ENCODE measurements at places on chromosomes 1 and 21.

- DNase-seq = no peak
These were observed 600.4 kb downstream of the ADGRL2 start for GRCh38 chr1:82401116-82401515.

GRCh38 chr1:207268337-207268736 is 53.1 kb upstream of the CD55 start:
- no peak for DNase-seq

DNA sequence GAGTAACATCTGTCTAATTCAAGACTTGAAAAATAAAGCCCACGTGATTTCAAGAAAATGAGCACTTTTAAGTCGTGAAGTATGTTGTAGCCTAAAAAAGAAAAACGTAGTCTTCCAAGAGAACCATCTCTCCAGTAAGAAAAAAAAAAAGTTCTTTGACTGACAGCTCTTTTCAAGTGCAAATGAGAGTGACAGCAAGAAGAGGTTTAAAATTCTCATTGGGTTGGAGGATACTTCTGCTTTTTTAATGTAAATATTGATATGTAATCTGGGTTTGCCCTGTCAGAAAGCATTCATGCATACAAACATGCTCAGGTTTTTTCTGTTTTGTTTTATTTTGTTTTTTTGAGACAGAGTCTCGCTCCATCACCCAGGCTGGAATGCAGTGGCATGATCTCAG is 32.3 kb upstream of the PRDM2 start:
- no peak for DNase-seq

DNA sequence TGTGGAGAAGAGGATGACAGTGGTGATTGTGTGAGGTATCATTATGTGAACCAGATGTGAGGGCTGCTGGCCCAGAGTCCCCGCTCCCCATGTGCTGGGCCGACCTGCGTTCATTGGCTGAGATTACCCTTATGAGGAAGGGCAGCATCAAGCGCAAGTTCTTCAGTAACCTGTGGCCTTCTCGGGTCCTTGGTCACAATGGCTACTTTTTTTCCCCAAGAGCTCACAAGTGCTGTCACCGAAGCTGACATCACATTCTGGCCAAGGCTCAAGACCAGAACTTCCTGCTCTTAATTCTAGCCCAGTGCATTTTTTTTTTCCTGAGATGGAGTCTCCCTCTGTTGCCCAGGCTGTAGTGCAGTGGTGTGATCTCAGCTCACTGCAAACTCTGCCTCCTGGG is 262.9 kb downstream of the RHOU start:
- no peak for DNase-seq

- DNase-seq = no peak
These were observed 286.4 kb downstream of the PTBP2 start for GRCh38 chr1:97007840-97008604.

DNA sequence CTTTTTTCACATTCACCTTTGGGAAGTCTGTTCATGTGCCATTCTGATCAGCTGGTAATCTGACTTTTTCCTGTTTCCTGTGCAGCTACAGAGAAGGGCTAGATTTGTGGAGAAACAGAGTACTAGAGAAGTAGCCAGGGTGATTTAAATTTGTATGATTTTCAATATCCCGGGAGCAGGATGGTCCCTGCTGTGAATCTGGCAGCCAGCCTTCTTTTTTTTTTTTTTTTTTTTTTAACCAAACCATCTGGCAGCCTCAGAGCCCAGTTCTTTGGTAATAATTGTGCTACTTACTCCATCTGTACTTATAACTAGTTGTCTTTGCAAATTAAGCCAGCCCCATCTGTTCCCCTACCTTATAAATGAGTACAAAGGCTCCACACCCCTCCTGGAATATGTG is 248.6 kb upstream of the DEPDC1 start:
- no peak for DNase-seq

DNA sequence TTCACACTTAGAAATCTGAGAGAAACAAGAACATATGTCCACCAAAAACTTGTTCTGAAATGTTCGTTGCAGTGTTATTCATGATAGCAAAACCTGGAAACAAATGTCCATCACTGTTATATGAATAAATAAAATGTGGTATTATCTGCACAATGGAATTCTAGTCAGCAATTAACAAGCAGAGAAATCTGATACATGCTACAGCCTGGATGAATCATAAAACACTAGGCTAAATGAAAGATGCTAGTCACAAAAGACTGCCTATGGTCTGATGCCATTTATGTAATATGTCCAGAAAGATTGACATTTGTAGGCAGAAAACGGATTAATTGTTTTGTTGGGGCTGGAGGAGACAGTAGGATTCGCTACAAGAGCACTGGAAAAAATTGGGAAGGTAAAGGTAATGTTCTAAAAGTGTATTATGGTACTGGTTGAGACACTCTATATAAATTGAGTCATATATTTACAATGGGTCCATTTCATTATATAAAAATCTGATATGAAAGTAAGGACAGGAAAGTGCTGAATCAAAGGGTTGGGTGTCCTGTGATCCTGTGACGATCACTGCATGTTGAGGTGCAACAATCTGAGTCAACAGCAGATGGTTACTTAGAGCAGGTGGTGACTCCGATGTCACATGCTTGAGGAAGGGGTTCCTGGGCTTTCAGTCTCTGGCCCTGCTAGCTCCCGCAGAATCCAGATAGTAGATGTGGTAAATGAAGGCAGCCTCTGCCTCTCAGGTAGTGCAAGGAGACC is 102.1 kb upstream of the NBPF4 start:
- DNase-seq = no peak

DNA sequence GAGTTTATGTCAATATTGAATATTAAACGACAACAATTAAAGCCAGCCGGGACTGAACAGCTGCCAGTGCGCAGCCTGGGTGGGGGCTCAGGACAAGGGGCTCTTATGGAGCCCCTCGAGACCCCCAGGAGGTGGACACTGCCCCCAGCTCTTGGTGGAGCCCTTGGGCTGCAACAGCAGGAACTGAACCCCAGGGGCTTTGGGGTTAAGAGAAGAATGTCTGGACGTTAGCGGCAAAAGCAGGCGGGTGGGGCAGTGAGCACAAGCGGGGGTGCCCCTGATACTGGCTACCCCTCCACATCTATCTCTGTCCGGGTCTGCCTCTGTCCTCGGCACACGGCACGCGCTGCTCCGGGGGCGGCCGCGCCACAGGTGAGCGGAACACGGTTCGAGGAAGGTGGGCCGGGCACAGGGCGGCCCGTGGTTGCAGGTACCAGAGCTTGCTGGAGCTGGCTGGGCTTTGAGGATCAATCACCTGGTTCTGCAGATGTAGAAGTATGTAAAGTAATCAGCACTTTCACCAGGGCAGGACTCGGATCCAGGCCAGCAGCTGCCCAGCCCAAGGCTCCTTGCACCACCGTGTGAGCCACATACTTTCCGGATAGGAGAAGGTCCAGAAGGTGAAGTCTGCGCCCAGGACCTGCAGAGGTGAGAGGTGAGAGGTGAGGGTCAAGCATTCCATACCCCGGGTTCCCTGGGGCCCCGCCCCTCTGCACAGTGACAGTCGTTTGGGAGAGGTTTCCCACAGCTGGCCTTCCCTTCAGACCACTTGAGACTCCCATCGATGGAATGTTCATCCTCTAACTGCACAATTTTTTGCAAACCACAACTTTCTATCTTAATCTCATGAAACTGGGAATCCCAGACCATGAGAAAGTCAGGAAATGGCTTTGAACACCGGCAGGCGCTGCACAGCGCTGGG is 12.4 kb upstream of the POFUT2 start:
- DNase-seq = no peak

GRCh38 chr1:107058245-107059032 is 2.0 kb downstream of the PRMT6 start:
- no peak for DNase-seq

GRCh38 chr1:64323882-64324281 is 120.5 kb downstream of the UBE2U start:
- DNase-seq = no peak

- DNase-seq = no peak
These were observed 202.8 kb downstream of the RRAGC start for GRCh38 chr1:38656726-38657125.

GRCh38 chr1:247331172-247331524 is 519 bp downstream of the ZNF496 start:
- no peak for DNase-seq

GRCh38 chr1:222644636-222644980 is 26.7 kb downstream of the MIA3 start:
- DNase-seq = no peak

- DNase-seq = no peak
These were observed 13.9 kb downstream of the PALMD start for GRCh38 chr1:99659755-99660210.

DNA sequence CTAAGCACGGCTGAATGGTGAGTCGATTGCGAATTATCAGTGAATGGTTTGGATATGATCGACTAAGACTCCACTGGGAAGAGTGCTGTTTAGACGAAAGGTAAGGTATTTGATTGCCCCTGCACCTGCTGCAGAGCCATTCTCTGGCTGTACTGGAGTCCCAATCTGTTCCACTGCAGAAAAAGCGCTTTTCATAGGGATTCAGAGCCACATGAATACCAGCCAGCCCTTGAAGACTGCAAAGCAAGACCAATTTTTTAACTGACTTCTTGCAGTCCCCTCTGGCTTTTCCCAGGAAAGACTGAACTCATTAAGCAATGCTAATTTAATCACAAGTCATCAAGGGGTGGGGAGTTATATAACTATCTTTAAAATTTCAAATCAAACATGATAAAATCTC is 1.3 kb downstream of the GREM2 start:
- no peak for DNase-seq

DNA sequence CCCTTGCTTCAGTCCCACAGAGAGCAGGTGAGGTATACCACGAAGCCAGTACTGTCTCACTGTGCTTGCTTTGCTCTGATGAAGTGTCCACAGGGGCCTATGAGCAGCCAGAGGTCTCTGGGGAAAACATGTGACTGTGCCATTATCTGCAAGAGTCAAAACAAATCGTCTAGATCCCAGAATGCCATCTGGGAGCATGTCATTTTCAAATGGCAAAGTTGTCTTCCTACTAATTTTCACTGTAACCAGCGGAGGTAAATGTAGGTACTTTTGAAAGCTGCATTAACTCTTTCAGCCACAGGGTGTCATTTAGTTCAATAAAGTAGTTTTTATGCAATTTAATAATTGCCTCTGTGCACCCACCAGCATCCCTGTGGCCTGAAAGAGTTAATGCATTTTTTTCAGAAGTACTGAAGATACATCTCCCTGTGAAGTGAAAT is 173.6 kb upstream of the SGIP1 start:
- peak; percentile 62 for DNase-seq

DNA sequence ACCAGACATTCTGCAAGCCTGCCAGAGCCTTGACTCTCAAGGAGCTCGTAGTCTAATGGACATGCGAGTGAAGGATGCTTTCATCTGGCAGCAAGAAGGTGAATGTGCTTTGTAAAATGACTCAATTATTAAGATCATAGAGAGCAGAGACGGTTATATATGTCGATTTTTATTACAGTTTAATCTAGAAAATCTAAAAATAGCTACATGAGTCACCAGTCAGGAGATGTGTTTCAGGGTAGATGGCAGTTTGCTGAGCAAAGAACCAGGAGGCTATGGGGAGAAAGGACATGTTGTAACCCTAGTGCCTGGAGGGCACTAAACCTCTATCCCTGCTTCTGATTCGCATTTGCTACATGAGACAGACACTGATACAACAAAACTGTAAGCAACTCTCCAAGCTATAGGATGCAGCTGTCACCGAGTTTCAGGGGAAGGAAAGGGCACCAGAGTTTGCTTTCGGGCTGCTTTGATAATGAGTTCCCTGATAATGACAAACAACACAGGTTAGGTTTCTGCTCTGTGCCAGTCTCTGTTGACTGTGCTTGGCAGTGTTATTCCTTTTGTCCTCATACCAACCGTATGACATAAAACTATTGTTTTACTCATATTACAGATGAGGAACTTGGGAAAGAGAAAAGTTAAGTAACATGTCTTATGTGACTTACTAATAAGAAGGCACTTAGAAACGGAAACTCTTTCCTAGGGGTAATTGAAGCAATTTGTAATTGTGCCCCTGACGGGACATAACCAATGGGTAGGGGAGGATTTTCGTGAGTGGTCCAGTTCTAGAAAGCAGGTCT is 43.2 kb downstream of the C1orf198 start:
- no peak for DNase-seq

GRCh38 chr21:44800103-44800502 is 1.5 kb downstream of the UBE2G2 start:
- no peak for DNase-seq

GRCh38 chr1:68994096-68994495 is 497.2 kb upstream of the DEPDC1 start:
- DNase-seq = no peak

DNA sequence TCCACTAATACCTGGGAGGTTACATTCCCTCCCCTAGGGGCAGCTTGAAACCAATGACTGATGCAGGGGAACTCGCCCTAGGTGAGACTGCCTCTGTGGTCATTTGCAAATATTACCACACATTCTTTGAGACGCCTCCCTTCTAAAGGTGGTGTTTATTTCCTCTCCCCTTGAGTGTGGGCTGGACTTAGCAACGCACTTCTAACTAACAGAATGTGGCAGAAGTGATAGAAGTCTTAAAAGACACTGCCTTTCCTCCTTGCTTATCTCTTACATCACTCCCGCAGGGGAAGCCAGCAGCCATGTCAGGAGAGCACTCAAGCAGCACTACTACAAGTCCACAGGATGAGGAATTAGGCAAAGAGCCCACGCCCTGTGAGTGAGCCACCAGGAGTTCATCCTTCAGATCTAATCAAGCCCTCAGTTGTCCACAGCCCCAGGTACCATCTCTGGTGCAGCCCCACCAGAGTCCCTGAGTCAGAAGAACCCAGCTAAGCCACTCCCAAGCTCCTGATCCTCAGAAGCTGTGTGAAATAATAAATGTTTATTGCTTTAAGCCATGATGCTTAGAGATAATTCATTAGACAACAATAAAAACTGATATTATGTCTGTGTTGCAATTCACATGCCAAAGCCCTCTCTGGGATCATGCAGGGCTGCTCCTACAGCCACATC is 14.8 kb upstream of the MATN1 start:
- DNase-seq = no peak

DNA sequence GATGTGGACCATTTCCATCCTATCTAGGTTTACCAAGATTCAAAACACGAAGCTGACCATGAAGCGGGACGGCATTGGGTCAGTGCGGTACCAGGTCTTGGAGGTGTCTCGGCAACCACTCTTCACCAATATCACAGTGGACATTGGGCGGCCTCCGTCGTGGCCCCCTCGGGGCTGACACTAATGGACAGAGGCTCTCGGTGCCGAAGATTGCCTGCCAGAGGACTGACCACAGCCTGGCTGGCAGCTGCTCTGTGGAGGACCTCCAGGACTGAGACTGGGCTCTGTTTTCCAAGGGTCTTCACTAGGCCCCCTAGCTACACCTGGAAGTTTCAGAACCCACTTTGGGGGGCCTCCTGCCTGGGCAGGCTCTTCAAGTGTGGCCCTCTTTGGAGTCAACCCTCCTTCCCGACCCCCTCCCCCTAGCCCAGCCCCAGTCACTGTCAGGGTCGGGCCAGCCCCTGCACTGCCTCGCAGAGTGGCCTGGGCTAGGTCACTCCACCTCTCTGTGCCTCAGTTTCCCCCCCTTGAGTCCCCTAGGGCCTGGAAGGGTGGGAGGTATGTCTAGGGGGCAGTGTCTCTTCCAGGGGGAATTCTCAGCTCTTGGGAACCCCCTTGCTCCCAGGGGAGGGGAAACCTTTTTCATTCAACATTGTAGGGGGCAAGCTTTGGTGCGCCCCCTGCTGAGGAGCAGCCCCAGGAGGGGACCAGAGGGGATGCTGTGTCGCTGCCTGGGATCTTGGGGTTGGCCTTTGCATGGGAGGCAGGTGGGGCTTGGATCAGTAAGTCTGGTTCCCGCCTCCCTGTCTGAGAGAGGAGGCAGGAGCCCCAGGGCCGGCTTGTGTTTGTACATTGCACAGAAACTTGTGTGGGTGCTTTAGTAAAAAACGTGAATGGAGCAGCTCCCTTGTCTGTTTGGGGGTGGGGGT is 864 bp upstream of the CCDC24 start:
- no peak for DNase-seq
